Pulmonary artery endothelial cell (primary cell): ENCODE measurements at places on chromosomes 1 and 21.
A peak's percentile ranks its signal among the peaks of the same experiment; 100 is the strongest.

DNA sequence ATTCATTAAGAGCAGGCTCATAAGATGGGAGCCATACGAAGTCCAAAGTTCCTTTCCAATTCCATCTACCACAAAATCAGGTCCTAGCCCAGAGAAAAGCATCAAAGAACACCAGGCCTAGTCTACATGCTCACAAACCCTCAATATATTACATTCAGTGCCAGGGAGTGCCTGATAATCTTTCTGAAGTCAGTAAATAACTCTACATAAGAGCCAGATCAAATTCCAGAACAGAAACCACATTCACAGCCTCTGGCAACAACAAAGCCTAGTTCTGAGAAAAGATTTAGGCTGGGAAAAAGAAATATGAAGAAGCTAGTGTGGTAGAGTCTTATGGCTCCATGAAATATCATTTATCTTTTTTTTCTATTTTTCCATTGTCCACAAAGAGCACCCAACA is 40.5 kb upstream of the RBBP5 start:
- DNase-seq: no peak

GRCh38 chr21:38848187-38848609 is 42.5 kb downstream of the ETS2 start:
- DNase-seq: no peak

DNA sequence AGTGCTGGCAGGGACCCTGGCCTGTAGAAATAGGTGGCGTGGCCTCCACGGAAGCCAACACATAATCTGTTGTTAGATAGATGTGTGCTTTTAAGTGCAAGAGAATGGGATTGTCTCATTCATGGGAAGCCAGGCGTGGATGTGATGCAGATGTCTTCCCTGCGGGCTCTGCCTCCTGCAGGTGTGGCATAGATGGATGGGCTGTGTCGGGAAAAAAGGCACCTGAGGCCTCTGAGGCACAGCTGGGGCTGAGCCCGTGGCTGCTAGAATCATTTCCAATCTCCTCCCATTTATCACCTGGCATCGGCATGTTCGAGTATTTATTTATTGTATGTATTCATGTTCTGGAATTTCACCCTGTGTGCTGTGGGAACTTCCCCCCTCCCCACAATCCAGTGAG is 353.4 kb upstream of the AJAP1 start:
- DNase-seq: no peak

- DNase-seq: no peak
These were observed 13.5 kb downstream of the FALEC start for GRCh38 chr1:150529017-150529416.

DNA sequence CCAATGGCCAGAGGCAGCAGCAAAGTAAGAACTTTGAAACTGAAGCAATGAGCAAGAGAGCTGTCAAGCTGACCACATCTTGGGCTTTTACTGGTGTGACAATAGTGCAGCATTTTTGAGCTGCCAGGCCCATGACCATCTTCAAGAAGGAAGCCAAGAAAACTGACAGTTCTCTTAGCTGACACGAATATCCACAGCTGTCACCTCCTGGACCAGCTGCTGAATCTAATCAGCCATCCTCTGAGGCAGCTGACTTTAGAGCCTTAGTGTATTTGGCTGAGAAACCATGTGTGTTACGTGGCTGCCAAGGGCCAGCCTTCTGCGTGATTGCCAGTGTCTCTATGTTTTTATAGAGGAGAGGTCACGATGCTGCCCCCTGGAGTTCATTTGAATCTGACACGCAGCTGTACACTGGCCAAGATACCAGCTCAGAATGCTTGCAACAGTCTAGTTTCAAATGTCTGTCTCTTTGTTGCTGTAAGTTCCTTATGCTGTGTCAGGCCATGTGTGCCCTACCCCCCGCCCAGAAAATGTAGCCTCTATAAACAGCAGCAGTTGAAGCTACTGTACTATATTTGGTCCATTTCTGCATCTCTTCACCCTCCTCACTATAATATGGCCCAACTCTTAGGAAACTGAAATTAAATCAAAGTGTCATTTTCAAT is 39.7 kb downstream of the PALMD start:
- peak; percentile 77 for DNase-seq

DNA sequence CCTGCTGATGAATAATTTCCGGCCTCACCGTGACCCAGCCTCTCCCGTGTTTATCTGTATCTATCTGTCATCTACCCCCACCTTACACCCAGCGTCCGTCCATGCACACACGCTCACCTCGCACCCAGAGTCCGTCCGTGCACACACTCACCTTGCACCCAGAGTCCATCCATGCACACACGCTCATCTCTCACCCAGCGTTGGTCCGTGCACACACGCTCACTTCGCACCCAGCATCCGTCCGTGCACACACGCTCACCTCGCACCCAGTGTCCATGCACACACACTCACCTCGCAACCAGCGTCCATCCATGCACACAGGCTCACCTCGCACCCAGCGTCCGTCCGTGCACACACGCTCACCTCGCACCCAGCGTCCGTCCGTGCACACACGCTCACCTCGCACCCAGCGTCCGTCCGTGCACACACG is 25.0 kb upstream of the COL18A1 start:
- DNase-seq: no peak

DNA sequence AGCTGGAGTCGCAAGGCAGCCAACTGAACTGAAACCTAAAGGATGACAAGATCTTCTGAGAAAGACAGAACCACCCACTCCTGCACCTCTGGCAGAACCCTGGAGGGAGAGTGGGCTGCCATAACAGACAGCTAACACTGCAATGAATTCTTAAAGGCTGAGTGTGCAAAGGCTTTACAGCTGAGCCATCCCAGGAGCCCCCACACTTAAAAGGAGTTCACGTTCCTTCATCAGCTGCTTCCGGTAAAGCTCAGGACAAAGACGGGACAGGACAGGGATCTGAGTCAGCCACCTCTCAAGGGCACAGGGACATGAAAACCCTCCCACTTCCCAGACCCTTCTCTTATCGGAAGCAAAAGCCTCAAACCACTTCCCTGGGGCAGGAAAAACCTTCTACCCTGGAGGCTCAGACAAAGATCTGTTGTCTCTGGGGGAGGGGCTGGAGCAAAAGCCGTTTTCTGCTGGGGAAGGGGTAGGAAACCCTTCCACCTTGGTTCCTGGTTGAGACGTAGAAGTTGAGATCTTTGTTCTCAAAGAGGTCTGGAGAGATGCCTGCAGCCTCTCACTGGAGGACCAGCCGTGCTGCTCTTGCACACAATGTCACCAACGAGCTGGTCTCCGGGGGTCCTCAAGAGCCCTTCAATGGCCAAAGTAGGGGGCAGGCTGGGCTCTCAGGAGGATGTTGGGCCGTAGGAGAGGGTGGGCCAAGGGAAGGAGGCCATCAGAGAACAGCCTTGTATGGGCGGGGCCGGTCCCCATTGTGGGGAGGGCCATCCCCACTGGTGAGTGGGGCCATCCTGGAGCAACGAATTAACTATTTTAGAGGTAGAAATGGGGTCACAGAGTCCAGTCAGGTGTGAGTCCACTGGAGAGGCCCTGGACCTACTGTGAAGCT is 452.4 kb downstream of the PTPRU start:
- DNase-seq: peak; percentile 41

GRCh38 chr1:187877220-187877619 is 1048.5 kb downstream of the PLA2G4A start:
- DNase-seq: no peak

DNA sequence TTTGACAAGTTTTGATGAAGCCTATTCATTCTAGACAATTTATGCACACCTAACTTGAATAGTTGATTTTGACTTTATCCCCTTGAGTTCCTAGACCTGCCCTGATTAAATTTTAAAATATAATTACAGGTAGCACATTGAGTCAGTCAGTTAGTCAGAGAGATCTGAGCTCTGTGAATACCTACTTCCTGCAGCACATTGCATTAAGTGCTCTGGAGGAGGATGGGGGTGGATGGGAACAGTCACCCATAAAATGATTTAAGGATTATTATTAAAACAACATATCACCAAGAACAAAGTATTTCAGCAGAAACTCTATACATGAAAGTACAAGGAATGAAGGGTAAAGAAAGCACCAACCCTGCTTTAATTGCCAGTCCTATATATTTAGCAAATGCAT is 11.8 kb upstream of the RPF1 start:
- DNase-seq: no peak

GRCh38 chr1:99133756-99134500 is 129.3 kb upstream of the PLPPR5 start:
- no peak for DNase-seq

- no peak for DNase-seq
These were observed 14.1 kb downstream of the GGPS1 start for GRCh38 chr1:235342471-235342870.

GRCh38 chr1:11789126-11790067 is 16.4 kb downstream of the MTHFR start:
- DNase-seq: no peak
